ENCODE measurements at places on chromosomes 1 and 21.

GRCh38 chr1:202951437-202951836, 6.7 kb downstream of the ADIPOR1 start:
- no peak for DNase-seq

DNA sequence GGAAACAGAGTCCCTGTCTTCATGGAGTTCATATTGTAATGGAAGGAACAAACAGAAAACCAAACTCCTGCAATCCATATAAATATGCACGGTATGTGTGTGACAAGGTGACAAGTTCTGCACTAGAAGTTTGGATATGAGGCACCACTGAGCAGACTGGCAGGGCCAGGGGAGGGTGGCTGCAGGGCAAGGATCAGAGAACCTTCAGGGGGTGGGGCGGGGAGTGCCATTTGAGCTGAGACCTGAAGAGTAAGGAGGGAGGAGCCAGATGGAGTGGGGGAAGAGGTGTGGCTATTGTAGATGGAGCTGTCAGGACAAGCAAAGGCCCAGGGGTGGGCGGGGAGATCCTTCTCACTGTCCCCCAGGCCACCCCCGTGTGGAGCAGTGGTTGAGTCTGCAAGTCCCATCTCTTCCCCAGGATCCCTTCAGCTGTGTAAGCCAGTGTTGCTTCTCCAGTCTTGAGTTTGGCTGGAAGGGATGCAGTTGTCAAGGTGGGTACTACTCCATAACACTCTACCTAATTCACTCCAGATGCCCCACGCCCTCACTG, 76.4 kb downstream of the ATP5PO start:
- no peak for DNase-seq

DNA sequence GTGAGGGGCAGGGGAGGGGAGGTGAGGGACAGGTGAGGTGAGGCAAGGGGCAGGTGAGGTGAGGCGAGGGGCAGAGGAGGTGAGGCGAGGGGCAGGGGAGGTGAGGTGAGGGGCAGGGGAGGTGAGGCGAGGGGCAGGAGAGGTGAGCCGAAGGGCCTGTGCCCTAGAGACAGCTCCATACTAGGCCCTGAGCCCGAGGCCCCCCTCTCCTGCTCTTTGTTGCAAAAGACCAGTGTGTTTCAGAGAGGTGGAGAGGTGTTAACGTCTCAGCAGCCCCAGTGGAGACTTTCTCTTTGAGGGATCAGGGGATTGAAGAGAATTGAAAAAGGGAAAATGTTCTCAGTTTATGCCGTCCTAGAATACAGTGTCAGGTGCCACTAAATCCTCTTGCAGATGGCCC, 44.2 kb downstream of the EPHB2 start:
- DNase-seq, result no peak

GRCh38 chr21:45979651-45980050, 1.9 kb upstream of the COL6A1 start:
- DNase-seq, result no peak

GRCh38 chr21:45562402-45562801, 20.2 kb upstream of the SLC19A1 start:
- no peak for DNase-seq

- no peak for DNase-seq
Measured at GRCh38 chr1:85220756-85221201, 20.0 kb upstream of the SYDE2 start.

DNA sequence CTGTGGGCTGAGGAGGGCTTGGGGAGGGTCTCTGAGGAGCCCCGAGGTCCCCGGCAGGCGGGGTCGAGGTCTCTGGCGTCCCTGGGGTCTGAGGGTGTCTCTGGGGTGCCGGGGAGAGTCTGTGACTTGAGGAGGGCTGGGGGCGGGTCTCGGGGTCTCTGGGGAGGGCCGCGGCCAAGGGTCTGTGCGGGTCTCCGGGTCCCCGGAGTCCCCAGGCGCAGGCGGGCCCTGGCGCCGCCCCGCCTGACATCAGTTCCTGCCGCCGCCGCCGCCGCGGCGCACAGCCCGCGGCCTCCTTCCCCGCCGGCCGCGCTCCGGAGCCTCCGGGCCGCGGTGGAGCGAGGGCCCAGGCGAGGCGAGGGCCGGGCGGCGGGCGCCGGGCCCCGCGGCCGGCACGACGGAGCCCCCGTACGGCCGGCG, at the start of gene PLEKHM2:
PLEKHM2 (plus strand) TSS at position 279 of the 420 bp plus-strand sequence. CDS start 239 bp downstream, outside the sequence.
- DNase-seq, result peak; percentile 55

DNA sequence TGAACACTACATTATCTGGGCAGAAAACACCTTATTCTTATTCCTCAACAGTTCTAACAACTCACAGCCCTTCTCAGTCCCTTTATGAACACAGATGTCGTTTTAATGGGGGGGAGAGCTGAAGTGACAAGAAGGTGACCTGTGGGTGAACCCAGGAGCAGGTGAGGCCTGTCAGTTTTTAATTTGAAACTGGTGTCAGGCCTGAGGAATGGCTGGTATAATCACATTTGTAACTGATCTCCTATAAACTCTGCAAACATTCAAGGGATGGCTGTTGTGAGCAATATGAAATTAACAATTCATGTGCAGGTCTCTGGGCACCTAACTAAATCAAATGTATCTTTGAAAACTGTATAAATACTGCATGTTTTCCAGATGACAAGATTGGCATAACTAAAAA, 362.1 kb upstream of the NR5A2 start:
- no peak for DNase-seq

DNA sequence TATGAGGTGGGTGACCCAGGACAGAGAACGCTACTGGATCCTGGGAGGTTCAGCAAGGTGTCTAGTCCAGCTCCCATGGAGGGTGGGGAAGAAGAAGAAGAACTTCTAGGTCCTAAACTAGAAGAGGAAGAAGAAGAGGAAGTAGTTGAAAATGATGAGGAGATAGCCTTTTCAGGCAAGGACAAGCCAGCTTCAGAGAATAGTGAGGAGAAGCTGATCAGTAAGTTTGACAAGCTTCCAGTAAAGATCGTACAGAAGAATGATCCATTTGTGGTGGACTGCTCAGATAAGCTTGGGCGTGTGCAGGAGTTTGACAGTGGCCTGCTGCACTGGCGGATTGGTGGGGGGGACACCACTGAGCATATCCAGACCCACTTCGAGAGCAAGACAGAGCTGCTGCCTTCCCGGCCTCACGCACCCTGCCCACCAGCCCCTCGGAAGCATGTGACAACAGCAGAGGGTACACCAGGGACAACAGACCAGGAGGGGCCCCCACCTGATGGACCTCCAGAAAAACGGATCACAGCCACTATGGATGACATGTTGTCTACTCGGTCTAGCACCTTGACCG, 8.6 kb upstream of the PIGV start:
- DNase-seq, result no peak

- DNase-seq, result no peak
Measured at GRCh38 chr1:87279966-87280535, 48.6 kb upstream of the LMO4 start.

DNA sequence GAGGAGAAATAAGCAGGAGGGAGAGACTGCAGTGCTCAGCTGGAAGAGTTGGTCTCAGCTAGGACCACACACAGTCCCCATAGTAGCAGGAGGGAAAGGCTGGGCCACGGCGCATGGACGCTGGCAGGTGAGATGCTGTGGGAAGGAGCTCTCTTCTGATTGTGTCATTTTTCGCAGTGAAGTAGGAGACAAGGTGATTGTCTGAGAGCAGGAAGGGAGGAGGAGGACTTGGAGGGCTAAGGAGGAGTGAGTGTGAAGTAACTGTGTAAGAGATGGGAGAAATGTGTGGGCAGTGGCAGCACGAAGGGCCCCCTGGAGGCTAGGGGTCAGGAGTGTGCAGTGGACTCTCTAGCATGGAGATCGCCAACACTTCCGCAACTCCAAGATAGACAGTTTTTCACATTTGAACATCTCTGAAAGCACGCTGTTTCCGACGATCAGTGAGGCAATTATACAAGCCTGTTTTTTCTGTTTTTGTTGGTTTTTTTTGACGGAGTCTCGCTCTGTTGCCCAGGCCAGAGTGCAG, 26.4 kb upstream of the KCNC4 start:
- DNase-seq, result no peak

- DNase-seq, result no peak
Measured at GRCh38 chr1:31346785-31347184, 26.1 kb downstream of the FABP3 start.

DNA sequence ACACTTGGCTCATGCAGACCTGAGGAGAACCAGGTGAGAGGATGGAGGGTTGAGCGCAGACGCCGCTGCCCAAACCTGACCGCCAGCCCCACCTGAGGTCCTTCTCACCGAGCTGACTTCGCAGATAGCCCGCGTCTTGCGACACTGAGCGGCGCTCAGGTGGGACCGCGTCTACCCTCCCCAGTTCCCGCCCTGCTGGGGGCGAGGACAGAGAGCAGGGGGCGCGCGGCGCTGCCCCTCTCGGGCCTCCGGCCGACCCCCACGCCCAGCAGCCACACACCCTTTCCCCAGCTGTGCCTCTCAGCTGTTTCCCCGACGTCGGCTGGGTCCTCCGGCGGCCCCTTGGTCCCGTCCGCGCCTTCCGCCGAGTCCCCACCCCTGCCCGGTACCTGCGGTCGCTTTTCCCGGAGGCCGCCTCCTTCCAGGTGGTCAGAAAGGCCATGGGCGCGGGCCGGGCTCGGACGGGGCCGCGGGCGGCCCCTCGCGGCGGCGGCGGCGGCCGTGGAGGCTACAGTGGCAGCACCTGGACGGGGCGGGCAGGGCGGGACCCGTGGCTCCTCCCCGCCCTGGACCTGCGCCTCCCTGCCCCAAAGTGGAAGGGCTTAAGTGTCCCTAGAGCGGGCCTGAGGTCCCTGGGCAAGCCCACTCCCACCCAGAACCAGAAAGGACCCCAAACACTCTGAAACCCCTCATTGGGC, 14.4 kb upstream of the TTC39A start:
- DNase-seq, result no peak

GRCh38 chr1:247173431-247173830, 1.6 kb upstream of the ZNF124 start:
- no peak for DNase-seq

- no peak for DNase-seq
Measured at GRCh38 chr1:67577646-67578045, 107.4 kb upstream of the GADD45A start.

DNA sequence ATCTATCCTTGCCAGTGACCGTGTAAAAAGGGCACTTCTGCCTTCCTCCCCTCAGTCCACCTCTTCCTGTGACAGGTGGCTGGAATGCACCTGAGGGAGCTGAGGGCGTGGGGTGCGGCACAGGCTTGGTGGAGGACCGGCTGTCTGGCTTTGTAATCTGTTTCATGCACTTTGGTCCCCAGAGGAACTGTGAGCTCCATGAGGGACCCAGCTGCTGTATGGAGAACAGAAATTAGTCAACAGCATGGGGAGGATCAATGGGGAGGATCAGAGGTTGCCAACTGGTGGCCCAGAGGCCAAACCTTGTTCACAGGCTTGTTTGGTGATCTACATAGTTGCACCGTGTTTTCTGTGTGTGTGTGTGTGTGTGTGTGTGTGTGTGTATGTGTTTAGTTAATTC, 19.0 kb upstream of the LUZP1 start:
- DNase-seq, result no peak

GRCh38 chr21:43740497-43741156, 21.7 kb downstream of the PDXK start:
- DNase-seq, result no peak

GRCh38 chr1:192589813-192590212, 14.2 kb downstream of the RGS1 start:
- DNase-seq, result no peak

All from activated CD4-positive, alpha-beta T cell treated with anti-CD3 and anti-CD28 coated beads for 48 hours (primary cell).